HS-27A (cell line): ENCODE measurements at places on chromosomes 6 and 20.

GRCh38 chr6:159094444-159095252 is 49.9 kb upstream of the TAGAP start:
- DNase-seq = no peak

GRCh38 chr6:44306710-44307109 is 6.4 kb downstream of the AARS2 start:
- no peak for DNase-seq

- no peak for DNase-seq
These were observed 142.6 kb downstream of the MAP3K7 start for GRCh38 chr6:90444160-90444714.

GRCh38 chr6:119586250-119586882 is 236.8 kb upstream of the MAN1A1 start:
- no peak for DNase-seq

DNA sequence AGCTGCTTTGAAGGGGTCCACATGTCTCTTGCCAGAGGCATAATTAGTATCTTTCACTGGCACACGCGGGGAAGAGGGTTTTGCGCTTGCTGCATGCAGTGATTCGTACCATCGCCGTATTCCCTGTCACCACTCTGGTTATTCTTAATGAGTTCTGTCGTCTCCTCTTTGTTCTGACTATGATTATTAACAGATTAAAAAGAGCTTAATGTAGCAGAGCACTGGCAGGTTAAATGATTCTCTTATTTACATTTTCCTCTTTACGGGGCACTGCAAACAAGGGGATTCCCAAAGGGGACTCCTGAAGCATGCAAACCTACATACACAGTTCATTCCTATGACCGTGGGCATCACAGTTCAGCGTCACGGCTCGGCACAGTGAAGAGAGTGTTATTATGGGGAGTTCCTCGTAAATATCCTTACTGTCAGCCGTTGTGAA is 204.8 kb downstream of the DTNBP1 start:
- no peak for DNase-seq

GRCh38 chr20:52103335-52103912 is 88.2 kb downstream of the ZFP64 start:
- no peak for DNase-seq

DNA sequence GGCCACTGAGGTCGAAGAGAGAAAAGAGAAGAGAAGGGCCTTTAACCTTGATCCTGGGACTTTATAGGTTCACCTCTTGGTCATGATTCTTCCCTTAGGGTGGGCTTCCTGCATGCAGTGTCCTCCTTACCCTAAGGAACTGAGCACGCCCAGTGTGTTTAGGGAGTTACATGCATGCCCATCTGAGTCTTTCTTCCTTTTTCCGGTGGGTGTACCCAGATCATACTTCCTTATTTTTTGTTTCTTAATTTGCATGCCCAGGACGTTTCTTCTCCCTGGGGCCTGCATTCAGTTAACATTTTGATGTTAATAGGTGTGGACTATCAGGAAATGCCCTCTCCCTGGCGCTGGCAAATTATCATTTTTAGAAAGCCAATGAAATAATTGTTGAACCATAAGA is 91.5 kb downstream of the HTR1B start:
- no peak for DNase-seq

DNA sequence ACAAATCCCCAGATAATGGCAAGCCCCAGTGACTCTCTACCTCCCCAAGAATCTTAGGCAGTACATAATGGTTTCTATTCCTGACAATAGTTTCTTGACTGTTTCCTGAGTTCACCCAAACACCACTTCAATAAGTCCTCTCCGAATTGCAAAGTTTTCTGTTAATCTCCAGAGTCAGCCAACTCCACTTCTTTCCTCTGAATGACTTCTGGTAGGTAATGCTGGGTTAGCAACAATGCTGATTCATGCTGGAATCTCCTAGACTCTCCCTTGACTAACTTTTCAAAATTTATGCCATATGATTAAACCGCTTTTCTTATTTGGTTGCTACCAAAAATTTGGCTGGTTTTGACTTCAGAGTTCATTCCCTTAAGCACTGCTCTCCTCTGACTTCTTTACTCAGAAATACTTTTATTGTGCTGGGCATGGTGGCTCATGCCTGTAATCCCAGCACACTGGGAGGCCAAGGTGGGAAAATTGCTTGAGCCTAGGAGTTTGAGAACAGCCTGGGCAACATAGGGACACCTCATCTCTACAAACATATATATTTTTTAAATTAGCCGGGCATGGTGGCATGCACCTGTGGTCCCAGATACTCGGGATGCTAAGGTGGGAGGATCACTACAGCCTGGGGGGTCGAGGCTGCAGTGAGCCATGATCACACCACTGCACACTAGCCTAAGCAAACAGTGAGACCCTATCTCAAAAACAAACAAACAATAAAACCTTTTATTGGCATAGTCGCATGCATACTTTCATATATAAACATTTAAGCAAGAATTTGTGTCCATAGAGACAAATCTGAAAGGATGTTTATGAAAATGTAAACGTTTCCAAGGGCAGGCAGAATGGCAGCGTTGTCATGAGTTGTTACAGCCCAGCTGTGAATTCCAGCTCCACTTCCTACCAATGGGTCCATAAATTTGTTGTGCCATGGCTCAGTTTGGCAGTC is 249.3 kb upstream of the PLN start:
- no peak for DNase-seq

DNA sequence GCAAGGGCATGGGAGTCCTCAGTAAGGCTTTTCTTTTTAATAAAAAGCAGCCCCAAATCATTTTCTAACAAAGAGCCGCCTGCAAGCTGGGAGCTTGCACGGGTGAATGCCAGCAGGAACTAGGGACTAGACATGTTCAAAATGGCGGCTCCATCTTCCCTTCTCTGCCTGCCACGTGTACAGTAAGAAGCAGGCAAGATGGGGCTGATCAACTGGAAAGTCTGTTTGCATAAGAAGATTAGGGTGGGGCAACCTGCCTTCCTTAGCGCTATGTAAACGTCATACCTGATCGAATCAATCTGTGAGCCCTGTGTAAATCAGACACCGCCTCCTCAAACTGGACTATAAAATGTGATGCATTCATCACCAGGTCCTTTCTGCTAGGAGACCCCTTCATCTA is 299.4 kb upstream of the SOX4 start:
- no peak for DNase-seq

GRCh38 chr6:11094411-11094851 is 797 bp downstream of the SMIM13 start:
- peak; percentile 42 for DNase-seq

DNA sequence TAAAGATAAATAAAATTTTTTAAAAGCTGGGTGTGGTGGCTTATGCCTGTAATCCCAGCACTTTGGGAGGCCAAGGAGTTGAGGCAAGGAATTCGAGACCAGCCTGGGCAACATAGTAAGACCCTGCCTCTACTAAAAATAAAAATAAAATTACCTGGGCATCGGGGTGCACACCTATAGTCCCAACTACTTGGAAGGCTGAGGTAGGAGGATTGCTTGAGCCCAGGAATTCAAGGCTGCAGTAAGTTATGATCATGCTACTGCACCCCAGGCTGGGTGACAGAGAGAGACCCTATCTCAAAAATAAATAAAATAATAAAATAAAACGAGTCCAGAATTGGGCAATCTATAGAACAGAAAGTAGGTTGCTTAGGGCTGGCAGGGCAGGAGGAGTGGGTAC is 228.7 kb downstream of the BCAS1 start:
- no peak for DNase-seq

- no peak for DNase-seq
These were observed 82.7 kb downstream of the JAG1 start for GRCh38 chr20:10590950-10591671.

DNA sequence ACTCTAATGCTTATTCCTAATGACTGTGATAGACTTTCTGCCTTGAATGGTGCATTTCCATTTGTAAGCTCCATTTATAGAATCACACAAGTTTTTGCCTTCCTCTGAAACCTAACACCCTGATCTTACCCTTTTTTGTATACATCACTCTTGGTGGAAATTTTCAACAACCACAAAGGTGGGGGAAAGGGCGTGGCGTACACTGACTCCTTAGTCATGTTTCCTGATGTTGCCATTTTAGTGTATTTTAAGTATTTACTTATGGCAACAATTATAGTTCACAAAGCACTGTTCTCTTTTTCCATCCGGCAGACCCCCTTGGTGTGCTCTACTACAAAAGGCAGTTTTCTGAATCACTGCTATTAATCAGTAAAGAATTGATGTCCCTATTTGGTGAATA is 92.0 kb downstream of the ATXN1 start:
- DNase-seq = peak; percentile 52

- no peak for DNase-seq
These were observed 279.7 kb downstream of the KIF16B start for GRCh38 chr20:16293590-16293989.

GRCh38 chr6:14614631-14615030 is 497.1 kb downstream of the CD83 start:
- no peak for DNase-seq

DNA sequence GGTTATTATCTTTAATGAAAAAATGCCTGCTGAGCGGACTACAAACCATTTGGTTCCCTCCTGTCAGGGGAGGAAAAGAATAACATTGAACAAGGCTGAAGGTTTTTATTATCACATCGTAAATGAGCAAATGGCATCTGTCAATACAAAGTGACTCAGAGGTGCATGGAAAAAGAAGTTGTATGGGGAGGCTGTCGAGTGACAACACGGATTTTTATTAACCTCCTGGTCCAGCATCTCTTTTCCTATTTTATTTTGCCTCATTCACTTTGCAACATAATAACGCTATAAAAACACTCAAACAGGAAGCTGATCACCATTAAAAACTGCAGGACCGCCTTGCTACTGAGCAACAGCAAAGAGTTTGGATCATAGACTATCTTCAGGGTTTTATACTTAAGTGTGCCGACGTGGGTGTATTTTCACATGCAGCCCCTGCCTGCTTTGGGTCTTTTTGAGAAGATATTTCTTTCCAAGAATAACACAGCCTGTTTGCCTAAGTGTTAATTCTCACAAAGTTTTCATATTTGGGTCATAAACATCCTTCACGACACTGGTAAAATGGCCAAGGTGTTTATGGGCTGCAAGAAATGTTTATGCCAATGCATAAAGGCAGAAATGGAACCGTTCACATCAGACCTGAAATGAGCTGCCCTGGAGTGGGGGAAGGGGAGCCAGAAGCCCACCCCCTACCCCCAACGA is 132.1 kb upstream of the SALL4 start:
- DNase-seq = no peak

DNA sequence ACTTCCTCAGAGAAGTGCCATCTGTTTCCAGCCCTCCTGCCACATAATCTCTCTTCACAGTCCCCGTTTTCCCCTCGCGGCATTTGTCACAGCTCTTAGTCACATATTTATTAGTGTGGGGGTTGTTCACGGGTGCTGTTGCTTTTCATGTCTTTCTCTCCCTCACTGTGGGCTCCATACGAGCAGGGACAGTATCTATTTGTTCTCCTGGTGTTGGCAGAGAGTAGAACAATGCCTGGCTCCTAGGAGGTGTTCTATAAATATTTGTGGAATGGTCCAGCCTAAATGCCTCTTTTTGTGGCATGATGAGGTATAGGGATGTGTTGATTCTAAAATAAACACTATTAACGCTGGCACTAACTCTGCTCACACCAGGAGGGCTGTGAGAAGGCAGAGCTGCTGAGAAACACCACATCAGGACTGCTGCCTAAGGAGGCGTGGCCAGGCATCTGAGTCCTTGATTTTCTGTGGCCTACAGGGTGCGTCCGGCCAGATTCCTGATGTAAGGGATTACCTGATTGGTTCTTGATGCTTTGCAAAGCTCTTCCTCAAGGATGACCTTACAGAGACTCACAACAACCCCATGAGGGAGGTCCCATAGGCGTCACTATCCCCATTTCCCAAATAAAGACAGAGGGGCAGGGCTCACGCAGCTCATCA is 219.8 kb upstream of the ARID1B start:
- DNase-seq = no peak

DNA sequence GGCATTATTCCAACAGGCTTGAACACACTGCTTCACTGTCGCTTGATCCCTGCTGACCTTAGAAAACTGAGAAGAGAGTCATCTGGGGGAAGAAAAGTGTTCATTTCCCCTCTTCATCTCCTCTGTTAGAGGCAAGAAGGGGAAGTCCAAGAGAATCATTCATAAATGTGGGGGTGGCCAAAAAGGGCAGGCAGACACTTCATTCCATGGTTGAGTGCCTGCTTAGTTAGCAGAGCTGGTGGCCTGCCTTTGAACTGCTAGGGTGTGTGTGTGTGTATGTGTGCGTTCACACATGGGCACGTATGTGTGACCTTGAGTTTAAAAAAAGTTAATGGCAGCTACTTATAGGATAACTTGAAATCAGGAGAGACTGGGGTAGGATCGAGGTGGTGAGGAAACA is 39.4 kb upstream of the RFPL4B start:
- no peak for DNase-seq

DNA sequence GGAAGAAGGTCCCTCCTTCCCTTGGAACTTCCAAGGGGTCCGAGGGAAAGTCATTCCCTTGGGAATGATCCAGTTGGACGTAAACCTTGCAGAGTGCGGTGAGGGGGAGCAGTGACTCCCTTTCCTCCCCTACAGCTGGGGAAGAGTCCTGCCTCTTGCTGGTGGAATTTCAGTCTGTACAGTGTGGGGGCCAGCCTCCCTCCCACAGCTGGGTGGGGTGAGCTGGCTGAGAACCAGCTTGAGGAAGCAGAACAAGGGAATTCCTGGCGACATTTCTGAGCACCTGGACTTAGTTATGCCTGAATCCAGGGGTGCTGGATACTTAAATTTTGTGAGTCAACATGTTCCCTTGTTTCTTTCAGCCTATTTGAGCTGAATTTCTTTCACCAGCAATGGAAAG is 152.0 kb downstream of the ANKRD60 start:
- DNase-seq = no peak

- DNase-seq = no peak
These were observed 541.2 kb upstream of the FLRT3 start for GRCh38 chr20:14878676-14879019.

DNA sequence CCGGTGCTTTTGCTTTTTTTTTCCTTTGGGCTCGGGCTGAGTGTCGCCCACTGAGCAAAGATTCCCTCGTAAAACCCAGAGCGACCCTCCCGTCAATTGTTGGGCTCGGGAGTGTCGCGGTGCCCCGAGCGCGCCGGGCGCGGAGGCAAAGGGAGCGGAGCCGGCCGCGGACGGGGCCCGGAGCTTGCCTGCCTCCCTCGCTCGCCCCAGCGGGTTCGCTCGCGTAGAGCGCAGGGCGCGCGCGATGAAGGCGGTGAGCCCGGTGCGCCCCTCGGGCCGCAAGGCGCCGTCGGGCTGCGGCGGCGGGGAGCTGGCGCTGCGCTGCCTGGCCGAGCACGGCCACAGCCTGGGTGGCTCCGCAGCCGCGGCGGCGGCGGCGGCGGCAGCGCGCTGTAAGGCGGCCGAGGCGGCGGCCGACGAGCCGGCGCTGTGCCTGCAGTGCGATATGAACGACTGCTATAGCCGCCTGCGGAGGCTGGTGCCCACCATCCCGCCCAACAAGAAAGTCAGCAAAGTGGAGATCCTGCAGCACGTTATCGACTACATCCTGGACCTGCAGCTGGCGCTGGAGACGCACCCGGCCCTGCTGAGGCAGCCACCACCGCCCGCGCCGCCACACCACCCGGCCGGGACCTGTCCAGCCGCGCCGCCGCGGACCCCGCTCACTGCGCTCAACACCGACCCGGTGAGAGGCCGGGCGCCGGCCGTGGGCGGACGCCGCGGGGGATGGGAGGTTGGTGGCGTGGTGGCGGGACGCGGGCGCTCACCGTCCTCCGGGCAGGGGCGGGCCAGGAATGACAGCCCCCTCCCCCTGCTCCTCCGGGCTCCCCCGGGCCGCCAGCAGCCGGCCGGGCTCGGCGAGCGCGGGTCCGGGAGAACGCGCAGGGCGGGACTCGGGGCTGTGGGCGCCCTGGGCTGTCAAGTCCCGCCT is 606 bp downstream of the ID4 start:
- DNase-seq = no peak

GRCh38 chr6:29087213-29087612 is at the start of gene OR2B3:
Gene OR2B3, minus strand, starts transcription at chr6:29087313. Its CDS starts 65 bp downstream, at chr6:29087248.
- DNase-seq = no peak
